ENCODE measurements at places on chromosomes 3 and 15.
A peak's percentile ranks its signal among the peaks of the same experiment; 100 is the strongest.

GRCh38 chr3:192645437-192645836 lies 81.9 kb downstream of the FGF12 start:
- no peak for DNase-seq

DNA sequence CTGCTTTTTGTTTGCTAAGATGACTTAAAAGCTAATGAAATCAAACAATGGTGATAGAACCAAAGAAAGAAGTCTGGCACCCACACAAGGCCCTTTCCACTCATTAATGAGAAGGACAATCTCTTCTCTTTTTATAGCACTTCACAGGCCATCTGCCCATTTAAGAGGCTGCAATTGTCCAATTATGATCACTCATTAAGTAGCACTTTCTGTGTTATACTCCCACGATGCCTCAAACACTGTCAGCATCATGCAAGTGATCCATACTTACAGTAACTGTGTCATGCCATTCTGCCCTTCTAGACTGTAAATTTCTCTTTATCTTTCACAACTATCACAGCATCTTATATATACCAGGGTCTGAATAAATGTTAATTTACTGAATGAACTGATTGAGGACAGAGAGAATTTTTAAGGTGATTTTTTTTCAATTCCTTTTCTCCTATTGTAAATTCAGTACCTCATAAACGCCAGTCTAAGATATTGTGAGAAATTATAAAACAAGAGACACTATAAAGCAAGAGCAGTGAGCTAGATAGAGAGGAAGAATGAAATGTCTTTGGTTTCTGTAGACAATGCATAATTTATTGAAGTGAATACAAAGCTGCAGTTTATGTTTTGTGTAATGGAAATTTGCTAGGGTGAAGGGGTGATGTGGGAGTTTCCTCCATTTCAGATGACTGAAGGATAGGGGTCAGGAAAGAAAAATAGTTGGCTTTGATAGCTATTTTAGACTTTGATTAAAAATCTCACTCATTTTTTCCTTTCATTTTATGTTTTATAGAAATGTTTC lies 17.3 kb downstream of the CD200 start:
- DNase-seq = no peak

GRCh38 chr3:100650651-100651619 lies 41.5 kb downstream of the ADGRG7 start:
- peak; percentile 29 for DNase-seq

- no peak for DNase-seq
These were observed 192.5 kb downstream of the SHOX2 start for GRCh38 chr3:157913741-157914150.

GRCh38 chr3:9944271-9944670 lies 7.9 kb downstream of the PRRT3 start:
- no peak for DNase-seq

DNA sequence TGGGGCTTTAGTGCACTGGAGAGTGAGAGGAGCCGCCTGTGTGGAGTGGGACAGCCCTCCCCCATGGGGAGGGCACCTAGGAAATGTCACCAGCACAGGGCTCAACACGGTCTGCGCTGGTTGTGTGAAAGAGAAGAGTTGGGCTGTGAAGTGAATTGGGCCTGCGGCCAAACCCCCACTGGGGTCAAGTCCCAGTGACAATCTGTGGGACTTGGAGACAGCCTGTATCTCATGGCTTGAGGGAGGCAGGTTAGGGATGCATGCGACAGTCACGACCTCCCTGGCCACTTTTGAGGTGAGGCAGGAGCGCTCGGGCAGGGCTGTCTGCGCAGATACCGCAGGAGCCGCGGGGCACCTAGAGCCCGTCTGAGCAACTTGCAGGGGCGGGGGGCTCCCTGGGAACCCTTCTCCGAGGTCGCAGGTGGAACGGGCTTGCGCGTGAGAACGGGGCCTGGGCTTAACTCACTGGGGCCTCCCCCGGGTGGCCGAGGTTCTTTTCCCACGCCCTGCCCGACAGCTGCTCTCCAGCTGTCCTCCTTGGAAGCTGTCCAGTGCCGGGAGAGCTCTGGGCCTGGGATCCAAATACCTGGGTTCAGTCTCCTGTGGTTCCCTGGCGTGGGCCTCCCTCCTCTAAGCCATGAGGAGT lies 77.4 kb downstream of the SNRK start:
- DNase-seq = no peak

GRCh38 chr3:4581920-4582611 lies 88.9 kb downstream of the ITPR1 start:
- DNase-seq = no peak

All from CD4-positive, alpha-beta T cell treated with Interleukin-21 for 1 hour (primary cell).